ENCODE measurements at places on chromosomes 13 and 19. TPM values are rescaled to one million over a fixed set of nuclear protein-coding genes. Genes with fewer than 3 reads are reported as not detected.

The FCHO1 gene
- 2.1 TPM for total RNA-seq

DNA sequence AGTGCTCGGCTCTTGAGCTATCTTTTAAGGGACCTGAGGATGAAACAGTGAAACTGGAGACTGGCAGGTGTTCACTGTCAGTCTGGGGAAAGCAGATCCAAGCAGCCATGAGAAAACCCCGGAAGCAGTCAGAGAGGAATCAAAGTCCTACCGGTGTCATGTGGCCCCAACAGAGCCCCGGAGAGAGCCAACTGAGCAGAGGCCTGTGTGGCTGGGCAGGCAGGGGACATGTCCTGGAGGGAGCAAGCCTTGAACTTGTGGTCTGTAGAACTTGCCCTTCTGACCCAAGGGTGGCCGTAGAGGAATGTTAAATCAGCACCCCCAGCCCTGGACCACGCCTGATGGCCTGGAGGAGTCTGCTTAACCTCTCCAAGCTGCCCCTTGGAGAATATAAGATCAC lies 113.7 kb upstream of the ZNF507 start:
- no peak for DNase-seq

The SLITRK5 gene
- total RNA-seq = 0.57 TPM

The CERS1 gene
- total RNA-seq = 5.3 TPM

The ZNF383 gene
- 3.9 TPM for total RNA-seq

DNA sequence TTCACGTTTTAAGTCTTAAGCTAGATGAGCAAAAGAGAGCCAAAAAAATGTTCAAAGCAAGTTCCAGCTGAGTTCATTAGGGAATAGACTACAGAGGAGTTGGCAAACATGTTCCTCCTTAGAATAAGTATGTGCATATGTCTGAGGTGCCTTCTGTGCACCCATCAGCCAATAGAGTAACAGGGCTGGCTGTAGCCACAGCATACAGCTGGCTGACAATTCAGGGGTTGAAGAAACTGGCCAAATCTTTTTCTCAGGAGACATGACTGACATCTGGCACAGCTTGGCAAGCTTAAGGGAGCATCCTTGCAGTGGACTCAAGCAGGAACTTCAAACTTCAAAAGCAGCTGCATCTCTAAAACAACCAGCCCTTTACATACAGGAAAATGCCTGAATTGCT lies 414.8 kb upstream of the PCDH20 start:
- DNase-seq = no peak

- no peak for DNase-seq
These were observed 16.4 kb upstream of the ZNF14 start for GRCh38 chr19:19749117-19749907.

The ZNF223 gene
- 3.8 TPM for total RNA-seq

The COX6B2 gene
- total RNA-seq = not detected

The POLR2I gene
- 132 TPM for total RNA-seq

GRCh38 chr19:29965492-29965891 lies 23.5 kb downstream of the URI1 start:
- no peak for DNase-seq
